Dermis microvascular lymphatic vessel endothelial cell (primary cell): ENCODE measurements at places on chromosomes 2 and 18.
A peak's percentile ranks its signal among the peaks of the same experiment; 100 is the strongest.

DNA sequence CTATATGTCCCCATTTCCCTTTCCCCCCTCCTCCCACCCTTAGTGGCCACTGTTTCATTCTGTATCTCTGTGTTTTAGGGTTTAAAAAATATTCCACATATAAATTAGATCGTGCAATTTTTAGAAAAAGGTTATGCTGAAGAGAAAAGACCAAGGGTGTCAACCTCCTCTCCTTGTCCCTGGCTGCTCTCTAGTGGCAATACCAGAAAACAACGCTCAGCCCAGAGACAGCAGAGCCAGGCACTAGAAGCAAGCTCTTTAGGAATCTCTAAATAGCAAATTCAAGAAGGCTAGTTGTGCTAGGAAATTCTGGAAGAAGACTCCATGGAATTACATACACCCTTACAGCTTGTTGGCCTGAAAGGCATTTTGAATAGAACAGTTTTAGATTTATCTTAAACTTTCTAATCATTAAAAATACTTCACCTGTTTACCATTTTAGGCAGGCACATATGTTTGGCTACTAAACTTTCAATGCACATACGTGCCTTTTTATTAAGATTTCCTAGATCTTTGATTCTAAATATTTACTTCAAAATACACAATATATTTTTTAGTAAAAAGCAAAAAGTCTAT, 35.1 kb upstream of the RASGRP3 start:
- DNase-seq, result peak; percentile 78

- DNase-seq, result no peak
Measured at GRCh38 chr18:54360406-54360805, 2.7 kb downstream of the C18orf54 start.

- DNase-seq, result no peak
Measured at GRCh38 chr2:3867469-3867868, 164.1 kb downstream of the DCDC2C start.

DNA sequence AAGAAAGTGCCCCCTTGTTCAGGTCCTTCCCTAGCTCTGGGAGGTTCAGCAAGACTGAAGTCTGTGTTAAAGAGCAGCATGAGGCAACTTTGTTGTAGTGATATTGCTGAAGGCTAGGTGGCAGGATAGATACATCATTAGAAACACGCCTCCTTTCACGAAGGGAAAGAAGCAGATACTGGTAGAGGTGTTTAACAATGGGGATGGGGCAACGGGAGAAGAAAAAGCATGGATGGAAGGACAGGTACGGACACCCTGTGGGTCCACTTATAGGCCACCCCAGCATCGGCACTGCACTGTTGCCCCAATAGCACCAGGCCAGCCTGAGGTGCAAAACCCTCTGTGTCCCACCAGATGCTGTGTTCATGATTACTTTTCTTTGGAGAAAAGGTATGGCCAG, 3.5 kb upstream of the IGFBP5 start:
- DNase-seq, result peak; percentile 66

DNA sequence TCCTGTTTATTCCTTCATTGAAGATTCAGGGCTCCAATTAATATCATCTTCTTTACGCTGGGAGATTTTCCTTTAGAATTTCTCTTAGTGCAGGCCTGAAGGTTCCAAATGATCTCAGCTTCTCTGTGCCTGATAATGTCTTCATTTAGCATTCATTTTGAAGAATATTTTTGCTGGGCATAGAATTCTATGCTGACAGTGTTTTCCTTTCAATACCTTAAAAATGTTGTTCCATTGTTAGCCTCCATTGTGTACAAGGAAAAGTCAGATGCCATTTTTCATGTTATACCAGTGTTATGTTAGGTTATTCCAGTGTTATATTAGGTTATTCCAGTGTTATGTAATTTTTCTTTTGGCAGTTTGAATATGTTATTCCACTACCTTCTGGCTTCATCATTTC, 14.9 kb upstream of the OR6B3 start:
- no peak for DNase-seq

DNA sequence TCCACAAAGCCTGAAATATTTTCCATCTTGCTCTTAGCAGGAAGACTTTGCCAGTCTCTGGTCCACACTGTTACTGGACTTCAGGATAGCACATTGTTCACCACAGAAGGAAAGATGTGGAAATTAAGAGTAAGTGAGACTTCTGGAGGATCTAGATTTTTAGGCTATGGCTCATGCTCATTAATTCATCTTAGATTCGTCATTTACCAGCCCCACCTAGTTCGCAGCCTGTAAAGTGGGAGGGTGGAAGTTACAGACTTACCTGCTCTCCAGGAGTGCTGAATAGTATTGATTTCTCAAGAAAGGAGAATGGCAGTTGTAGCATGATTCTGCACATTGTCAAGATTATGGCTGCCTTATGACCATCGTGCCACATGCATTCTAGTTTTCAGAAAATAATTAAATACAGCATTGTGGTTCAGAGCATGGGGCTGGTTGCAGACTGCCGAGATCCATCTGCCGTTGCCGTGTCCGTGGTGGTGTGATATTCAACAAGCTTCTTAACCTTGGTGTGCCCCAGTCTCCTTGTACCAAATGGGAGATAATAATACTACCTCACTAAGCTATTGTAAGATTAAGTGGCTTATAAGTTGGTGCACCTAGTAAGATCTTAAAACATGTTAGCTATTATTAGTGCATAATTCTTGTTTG, 56.8 kb downstream of the RNF144A start:
- no peak for DNase-seq

DNA sequence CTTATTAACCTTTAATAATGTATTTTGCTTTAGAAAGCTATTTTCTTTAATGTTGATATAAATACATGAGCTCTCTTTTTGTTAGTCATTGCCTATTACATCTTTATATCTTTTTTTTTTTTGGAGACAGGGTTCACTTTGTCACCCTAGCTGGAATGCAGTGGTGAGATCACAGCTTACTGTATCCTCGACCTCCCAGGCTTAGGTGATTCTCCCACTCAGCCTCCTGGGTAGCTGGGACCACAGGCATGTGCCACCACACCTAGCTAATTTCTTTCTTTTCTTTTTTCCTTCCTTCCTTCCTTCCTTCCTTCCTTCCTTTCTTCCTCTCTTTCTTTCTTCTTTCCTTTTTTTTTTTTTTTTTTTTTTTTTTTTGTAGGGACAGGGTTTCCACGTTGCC, 15.4 kb downstream of the NAB1 start:
- no peak for DNase-seq

DNA sequence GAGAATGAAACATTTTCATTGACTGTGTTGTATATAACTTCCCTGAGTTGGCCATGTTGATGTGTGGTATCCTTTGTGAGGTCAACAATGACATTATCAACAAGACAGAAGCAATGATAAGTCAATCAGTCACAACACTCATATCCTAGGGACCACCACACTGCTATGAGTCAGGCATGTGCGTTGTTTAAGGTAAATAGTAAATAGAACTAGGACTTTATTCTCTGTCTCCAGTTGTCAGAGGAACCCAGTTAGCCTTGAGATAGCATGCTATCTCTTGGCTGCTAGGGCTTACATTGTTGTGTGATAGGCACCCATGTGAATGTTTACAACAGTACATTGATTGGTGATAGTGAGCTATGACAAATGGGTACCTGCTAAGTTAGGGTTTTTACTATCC, 37.3 kb downstream of the GPD2 start:
- no peak for DNase-seq

DNA sequence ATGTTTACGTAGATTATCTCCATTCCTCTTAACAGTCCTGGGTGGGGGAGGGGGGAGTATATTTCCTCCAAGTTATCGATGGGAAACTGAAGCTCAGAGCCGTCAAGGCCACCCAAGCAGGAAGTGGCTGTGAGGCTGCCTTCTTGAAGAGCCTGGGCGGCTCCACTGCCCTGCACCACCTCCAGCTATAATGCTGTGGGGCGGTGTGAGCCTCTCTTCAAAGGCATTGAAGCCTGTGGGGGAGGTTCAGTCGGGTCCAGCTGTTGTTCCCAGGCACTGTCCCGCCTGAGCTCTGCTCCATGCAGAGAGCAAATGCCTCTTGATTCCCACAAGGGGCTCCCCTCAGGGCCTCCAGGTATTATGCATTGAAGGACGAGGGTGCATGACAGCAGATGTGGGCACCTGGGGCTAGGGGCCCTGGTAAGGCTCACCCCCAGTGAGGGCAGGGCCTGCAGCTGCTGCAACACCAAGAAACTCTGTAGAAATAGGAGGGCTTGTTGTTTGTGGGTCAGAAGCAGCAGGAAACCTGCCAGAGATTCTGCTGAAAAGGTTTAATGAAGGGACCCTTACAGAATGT, 29.5 kb upstream of the LAPTM4A start:
- DNase-seq, result no peak

DNA sequence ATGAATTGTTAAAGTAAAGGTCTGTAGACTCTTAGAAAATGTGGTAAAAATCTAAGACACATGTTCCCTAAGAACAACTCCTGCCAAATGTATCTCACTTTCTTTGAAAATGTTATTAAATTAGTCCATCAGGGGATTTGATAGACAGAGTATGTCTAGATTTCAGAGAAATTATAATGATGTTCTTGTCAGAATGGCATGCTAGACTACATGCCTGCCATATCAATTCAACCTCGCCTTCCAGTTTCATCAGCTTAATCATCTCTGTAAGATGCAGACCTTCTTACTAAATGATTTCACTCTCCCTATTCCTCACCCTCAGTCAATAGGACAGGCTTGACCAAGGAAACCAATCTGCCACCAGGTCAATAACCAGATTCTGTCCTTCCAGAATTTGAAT, 368.4 kb downstream of the TXNL1 start:
- DNase-seq, result no peak

GRCh38 chr2:211812587-211812986, 726.0 kb downstream of the ERBB4 start:
- DNase-seq, result no peak

GRCh38 chr2:226649871-226650660, 149.6 kb downstream of the IRS1 start:
- DNase-seq, result peak; percentile 85

DNA sequence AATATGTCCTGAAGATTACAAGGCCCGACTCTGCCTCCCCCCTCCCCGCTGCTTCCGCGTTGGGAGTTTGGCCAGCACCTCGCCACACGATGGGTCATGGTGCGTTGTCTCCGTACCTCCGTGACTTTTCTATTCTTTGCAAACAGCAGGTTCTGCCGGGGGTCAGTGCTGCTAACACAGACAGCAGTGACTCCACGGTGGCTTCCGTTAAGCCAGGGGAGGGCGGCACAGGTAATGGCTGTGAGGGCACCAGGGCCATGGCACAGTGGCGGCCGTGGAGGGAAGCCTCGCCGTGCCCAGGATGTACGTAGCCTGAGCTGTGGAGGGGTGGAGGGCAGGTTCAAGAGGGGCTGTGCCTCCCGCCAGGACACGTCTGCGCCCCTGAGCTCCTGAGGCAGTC, 115.5 kb downstream of the NFATC1 start:
- DNase-seq, result no peak

DNA sequence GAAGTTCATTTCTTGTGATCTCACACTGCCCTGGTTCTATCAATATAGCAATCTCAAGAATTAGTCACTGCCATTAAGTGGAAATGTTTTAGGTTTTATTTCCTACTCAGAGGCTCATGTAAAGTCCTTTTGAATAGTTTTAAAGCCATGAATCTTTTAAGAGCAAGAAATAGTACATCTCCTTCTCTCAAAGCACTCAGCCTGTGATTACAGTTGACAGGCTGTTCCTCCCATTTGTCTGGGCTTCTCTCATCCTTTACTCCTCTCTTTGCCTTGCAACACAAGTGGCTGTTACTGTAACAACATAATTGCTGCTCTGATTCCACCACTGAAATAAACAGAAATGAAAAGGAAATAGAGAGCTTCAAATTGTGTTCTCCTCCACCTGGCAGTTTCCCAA, 18.4 kb downstream of the GRP start:
- DNase-seq, result no peak
